ENCODE measurements at places on chromosomes 12 and 14. TPM values are rescaled to one million over a fixed set of nuclear protein-coding genes. Genes with fewer than 3 reads are reported as not detected.
A peak's percentile ranks its signal among the peaks of the same experiment; 100 is the strongest.

GRCh38 chr14:61526405-61527312, 168.7 kb upstream of the HIF1A start:
- H3K4me3 ChIP-seq: no peak overlapping the region
- H3K36me3 ChIP-seq: peaks cover 28% of the 10 kb centered on the region
- no peaks in the 10 kb centered on the region for H3K27me3 ChIP-seq
- H3K4me1 ChIP-seq: peaks cover 31% of the 10 kb centered on the region
- peak overlapping the region; percentile 82 for H3K27ac ChIP-seq
- DNase-seq: peak; percentile 72

DNA sequence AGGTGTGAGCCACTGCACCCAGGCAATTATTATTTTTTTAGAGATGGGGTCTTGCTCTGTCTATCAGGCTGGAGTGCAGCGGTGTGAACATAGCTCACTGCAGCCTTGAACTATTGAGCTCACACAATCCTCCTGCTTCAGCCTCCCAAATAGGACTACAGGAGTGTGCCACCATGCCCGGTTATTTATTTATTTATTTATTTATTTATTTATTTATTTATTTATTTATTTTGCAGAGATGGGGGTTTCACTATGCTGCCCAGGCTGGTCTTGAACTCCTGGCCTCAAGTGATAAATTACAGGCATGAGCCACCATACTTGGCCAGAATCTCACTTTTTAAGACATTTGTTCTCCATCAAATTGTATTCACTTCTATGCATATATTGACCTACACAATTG, 51.8 kb downstream of the SAV1 start:
- H3K27ac ChIP-seq: no peak overlapping the region
- no peak overlapping the region for H3K4me3 ChIP-seq
- no peaks in the 10 kb centered on the region for H3K4me1 ChIP-seq
- no peaks in the 10 kb centered on the region for H3K27me3 ChIP-seq

MGST1 gene
- 9.6 TPM for total RNA-seq

- no peaks in the 10 kb centered on the region for H3K36me3 ChIP-seq
- no peaks in the 10 kb centered on the region for H3K27me3 ChIP-seq
- peaks cover 72% of the 10 kb centered on the region for H3K4me1 ChIP-seq
- DNase-seq: peak; percentile 93
These were observed at the start of gene ELK3 for GRCh38 chr12:96193725-96194575. TSS of gene ELK3 (plus strand) at chr12:96194375.

- peak within 1 kb of the TSS; percentile 95 for H3K27ac ChIP-seq
- no peaks in the 10 kb centered on the region for H3K27me3 ChIP-seq
- peak within 1 kb of the TSS; percentile 94 for H3K4me3 ChIP-seq
- peaks cover 6% of the 10 kb centered on the region for H3K36me3 ChIP-seq
These were observed at the start of gene ARL6IP4 for GRCh38 chr12:122980183-122981035. TSS of gene ARL6IP4 (plus strand) at chr12:122980681. CDS start at chr12:122981140, 459 bp downstream.

- no peak for DNase-seq
- H3K36me3 ChIP-seq: no peaks in the 10 kb centered on the region
- no peaks in the 10 kb centered on the region for H3K27me3 ChIP-seq
- H3K4me1 ChIP-seq: no peaks in the 10 kb centered on the region
- no peak overlapping the region for H3K4me3 ChIP-seq
These were observed 27.4 kb upstream of the PRKD1 start for GRCh38 chr14:29955087-29955486.

GRCh38 chr14:50303744-50304471, 8.1 kb downstream of the L2HGDH start:
- no peak overlapping the region for H3K4me3 ChIP-seq
- H3K4me1 ChIP-seq: no peaks in the 10 kb centered on the region
- DNase-seq: no peak
- H3K27me3 ChIP-seq: no peaks in the 10 kb centered on the region
- H3K27ac ChIP-seq: peak overlapping the region; percentile 32

DNA sequence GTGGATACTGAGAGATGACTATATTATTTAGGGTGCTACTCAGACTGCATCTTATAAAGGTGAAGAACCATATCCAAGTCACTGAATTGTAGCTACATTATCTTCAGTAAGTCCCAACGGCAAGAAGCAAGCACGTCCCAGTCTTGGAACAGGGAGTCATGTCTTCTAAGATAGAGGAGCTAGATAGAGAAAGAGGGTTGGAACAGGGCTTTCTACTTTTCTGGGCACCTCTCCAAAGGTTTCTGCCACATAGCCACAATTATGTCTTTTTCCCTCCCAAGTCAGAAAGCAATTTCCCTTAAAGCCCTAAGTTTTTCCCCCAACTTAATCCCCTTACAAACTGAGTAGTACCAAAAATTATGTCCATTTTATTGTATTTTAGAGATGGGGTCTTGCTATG, 22.4 kb downstream of the MAPK1IP1L start:
- H3K27me3 ChIP-seq: no peaks in the 10 kb centered on the region
- H3K36me3 ChIP-seq: no peaks in the 10 kb centered on the region
- no peak overlapping the region for H3K27ac ChIP-seq
- peaks cover 11% of the 10 kb centered on the region for H3K4me1 ChIP-seq
- DNase-seq: no peak
- H3K4me3 ChIP-seq: no peak overlapping the region

FRS2 gene
- total RNA-seq: 31.8 TPM

SERPINA12 gene
- not detected for total RNA-seq

EPYC gene
- total RNA-seq: not detected

Measured in spleen (tissue), 13 donors.